ENCODE measurements at places on chromosomes 1 and 21. TPM values are rescaled to one million over a fixed set of nuclear protein-coding genes. Genes with fewer than 3 reads are reported as not detected.

DNA sequence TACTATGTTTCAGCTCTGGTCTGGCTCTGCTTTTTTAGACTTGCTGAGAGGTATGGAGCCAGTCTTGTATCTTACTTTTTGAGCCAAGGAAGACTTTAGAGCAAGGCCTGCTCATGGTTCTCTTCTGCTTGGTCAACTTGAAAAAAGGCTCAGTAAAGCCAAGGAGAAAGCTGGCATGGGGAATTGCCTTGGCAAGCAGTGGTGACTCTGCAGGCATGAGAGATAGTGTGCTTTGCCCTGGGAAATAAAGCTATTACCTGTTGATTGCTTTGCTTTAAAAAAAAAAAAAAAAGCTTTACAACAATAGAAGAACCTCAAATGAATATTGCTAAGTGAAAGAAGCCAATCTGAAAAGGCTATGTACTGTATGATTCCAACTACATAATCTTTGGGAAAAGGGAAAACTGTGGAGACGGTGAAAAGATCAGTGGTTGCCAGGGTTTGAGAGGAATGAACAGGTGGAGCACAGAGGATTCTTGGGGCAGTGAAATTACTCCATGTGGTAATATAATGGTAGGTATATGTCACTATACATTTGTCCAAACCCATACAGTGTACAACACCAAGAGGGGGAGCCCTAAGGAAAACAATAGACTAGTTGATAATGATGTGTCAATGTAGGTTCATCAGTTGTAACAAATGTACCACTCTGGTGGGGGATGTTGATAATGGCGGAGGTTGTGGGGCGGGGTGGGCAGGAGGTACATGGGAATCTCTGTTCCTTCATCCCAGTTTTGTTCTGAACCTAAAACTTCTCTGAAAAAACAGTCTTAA is 87.6 kb downstream of the HMCN1 start:
- no peak for DNase-seq

CLDN19 gene
- not detected for total RNA-seq

DNA sequence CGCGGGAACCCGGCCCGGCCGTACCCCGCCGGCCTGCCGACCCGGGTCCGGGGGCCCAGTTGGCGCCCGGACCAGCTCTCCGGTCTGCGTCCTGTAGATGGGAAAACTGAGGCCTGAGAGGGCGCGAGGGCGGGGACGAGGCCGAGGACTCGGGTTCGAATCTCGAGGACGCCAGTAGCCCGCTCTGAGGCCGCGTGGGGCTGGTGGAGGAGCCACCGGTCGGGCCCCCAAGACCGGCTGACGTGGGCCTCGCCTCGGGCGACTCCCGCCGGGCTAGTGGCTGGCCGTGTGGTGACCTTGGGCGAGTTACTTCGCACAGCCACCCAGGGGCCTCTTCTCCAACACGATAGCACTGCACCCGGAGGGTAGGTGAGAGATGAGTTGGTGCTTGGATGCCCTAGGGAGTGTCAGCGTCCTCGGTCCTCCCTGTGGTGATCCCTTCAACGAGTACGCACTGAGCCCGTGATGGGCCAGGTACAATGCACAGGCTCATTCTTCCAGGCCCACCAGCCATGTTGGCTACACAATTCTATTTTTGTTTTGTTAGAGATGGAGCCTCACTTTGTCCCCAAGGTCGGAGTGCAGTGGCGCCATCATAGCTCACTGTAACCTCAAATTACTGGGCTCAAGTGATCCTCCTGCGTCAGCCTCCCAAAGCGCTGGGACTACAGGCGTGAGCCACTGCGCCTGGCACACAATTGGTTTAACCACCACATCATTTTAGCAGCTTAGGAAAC is 404 bp upstream of the SCMH1 start:
- peak; percentile 70 for DNase-seq

GNPAT gene
- 50.0 TPM for total RNA-seq

GRCh38 chr1:22043198-22043769 is 9.2 kb upstream of the CDC42 start:
- no peak for DNase-seq
